Stimulated activated CD8-positive, alpha-beta memory T cell treated with anti-CD3 and anti-CD28 coated beads, Interleukin-15, amount 100 ng/mL, for 1 hour (primary cell): ENCODE measurements at places on chromosomes 16 and 17.

DNA sequence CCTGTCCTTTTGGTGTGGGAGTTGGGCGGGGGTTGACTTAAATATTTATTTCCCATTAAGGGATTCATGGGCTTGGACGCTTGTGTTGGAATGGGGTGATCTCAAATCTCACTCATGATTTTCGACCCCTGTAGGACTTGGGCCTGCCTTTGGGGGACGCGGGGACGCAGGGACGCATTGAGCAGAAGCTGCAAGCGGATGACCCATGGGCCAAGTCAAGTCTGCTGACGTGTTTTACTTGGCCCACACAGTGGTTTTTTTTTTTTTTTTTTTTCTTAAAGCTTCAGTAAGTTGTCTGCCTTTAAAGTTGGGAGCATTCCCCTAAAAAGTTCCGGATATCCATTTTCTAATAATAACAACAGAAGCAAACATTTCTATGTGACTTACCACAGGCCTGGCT lies 28.9 kb downstream of the CMIP start:
- DNase-seq: no peak

GRCh38 chr16:89600956-89601355 lies 12.5 kb upstream of the DPEP1 start:
- no peak for DNase-seq

DNA sequence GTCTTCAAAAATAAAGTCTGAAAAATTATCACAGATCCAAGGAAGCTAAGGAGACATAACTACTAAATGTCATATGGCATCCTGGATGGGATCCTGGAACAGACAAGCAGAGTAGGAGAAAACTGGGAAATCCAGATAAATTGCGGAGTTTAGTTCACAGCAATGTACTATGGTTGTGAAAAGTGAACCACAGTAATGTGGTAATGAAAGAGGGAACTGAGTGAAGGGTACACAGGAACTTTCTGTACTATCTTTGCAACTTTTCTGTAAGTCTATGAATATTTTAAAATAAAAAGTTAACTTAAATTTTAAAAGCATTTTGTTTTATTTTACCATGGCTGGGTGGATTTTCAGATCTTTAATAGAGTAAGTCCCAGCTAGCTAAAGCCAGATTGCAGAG lies 16.3 kb downstream of the SLFN12L start:
- DNase-seq: no peak

DNA sequence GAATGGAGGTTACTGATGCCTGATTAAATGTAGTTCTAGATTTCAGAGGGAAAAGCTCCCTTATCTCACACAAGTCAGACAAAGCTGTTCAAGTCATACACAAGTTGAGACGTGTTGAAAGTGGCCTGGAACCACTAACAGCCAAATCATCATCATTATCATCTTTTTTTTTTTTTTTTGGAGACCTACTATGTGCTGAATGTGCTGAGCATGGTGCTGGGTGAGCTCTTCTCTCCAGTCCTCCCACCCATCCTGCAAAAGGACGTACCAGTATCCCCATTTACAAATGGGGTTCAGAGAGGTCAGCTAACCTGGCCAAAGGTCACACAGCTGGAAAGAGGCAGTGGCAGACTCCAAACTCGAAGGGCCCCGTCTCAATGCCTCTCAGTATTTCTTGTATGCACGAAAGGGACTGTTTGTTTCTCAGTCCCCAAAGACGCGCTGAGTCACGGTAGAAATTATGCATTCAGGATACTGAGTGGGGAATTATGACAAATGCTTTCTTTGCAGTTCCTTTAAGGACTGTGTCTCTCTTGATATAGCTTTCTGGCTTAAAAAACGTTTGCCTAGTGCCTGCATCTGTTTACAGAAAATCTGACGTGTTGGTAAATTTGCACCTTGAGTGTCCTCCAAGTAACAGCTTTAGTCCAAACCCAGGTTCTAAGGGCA lies 235.5 kb downstream of the XYLT1 start:
- no peak for DNase-seq

- DNase-seq: no peak
Measured at GRCh38 chr16:74623214-74623838, 16.4 kb upstream of the GLG1 start.

GRCh38 chr17:29613352-29613837 lies 9.3 kb downstream of the CORO6 start:
- peak; percentile 81 for DNase-seq

DNA sequence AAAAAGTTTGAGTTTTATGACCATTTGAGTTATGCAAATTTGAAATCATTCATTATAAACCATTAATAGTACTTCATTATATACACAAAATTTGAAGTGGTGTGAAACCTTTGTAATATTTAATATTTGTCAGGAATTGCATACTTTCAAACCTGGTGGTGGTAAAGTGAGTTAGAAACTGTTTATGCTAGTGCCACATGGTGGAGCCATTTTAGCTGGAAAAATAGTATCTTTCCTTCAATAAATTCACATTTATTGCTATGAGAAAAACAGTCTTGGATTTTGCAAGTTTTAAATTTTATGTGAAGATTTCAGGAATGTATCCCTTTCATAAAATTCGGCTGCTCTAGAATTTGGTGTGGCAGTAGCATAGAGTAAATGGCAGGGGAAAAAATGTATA lies 7.3 kb upstream of the BLMH start:
- no peak for DNase-seq

- DNase-seq: no peak
Measured at GRCh38 chr16:2866431-2866830, 8.5 kb upstream of the PRSS22 start.

GRCh38 chr17:79810130-79811010 lies 13.5 kb upstream of the CBX8 start:
- peak; percentile 58 for DNase-seq
